ENCODE measurements at places on chromosomes 1 and 21.

GRCh38 chr1:228174482-228175315 lies 9.1 kb downstream of the IBA57 start:
- no peak for DNase-seq

GRCh38 chr1:67140460-67140859 lies 5.7 kb upstream of the C1orf141 start:
- no peak for DNase-seq

GRCh38 chr1:97832481-97832880 lies 88.4 kb downstream of the DPYD start:
- peak; percentile 30 for DNase-seq

- DNase-seq: no peak
Measured at GRCh38 chr1:221016751-221017150, 137.5 kb downstream of the HLX start.

DNA sequence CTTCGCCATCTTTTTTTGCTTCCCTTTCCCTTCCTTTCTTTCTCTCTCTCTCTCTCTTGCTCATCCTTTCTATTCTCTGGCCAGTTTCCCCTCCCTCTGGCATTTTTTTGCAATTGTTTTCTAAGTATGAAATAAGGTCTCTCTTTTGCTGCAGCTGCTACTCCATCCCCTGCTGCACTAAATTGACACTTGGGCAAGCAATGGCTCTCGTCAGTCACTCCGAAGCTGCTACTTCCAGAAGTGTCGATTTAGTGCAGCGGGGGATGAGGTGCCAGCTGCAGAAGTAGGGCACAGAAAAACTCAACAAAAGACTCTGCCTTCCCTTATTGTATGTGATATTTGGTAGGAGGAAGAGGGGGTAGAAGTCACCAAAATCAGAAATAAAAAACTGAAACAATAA lies 642.3 kb downstream of the RWDD3 start:
- no peak for DNase-seq
